ENCODE measurements at places on chromosomes 3 and 15.

GRCh38 chr3:30226601-30227151 lies 379.7 kb upstream of the TGFBR2 start:
- DNase-seq: no peak

DNA sequence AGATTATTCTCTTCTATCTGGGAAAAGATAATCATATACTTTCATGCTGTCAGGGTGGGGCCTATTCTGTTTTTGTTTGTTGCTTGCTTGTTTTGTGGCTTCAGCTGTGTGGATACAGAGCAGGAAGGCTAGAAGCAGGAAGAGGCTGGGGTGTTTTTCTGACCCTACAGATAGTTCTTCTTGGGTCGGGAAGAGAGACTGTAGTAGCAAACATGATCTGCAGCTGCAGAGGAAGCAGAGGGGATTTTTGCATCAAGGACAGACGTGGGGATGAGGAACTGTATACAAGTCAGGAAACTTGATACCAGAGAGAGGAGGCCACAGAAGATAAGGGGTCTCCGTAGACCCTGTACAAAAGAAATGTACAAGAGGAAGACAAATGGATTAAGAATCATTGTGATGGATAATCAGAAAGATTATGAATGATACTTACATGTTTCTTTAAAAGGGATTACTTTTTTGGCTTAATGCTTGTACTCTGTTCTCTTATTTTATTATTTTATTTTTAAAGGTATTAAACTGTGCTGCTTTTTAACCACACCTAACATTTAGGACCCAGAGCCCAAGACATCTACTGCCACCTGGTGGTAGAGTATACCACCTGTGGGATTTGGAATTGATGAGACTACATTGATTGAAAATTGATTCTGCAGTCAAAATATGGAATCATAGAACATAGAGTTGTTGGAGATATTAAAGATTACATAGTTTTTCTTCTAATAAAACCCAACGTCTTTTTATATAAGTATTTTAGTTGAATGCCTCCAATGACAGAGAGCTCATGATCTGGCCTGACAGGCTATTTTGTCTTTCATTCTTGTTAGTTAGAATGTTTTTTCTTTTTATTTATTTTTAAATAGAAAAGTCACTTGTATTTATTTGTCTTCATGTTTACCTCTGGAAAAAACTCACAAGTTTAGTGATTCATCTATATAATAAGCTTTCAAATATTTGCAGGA lies 87.3 kb upstream of the ROPN1 start:
- no peak for DNase-seq

GRCh38 chr15:101293122-101293521 lies 1.9 kb downstream of the SNRPA1 start:
- no peak for DNase-seq

DNA sequence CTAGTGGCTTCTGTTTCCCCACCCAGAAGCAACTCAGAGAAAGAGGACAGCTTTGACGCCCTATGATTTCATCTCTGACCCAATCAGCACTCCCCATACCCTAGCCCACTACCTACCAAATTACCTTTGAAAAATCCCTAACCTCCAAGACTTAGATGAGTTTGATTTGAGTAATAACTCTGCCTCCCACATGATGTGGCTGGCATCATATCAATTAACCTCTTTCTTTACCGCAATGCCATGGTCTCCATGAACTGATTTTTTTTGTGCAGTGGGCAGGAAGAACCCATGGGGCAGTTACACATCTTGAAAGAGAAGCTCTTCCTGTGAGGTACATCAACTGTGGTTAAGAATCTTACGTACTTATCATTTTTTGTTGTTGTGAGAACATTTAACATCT lies 25.5 kb upstream of the APOD start:
- no peak for DNase-seq

- no peak for DNase-seq
Observed at GRCh38 chr15:47551079-47551478, 166.2 kb upstream of the SEMA6D start.

Data from activated B cell treated with CpG ODN at 0.5 μM for 24 hours (primary cell).